ENCODE measurements at places on chromosomes 11 and 22.

DNA sequence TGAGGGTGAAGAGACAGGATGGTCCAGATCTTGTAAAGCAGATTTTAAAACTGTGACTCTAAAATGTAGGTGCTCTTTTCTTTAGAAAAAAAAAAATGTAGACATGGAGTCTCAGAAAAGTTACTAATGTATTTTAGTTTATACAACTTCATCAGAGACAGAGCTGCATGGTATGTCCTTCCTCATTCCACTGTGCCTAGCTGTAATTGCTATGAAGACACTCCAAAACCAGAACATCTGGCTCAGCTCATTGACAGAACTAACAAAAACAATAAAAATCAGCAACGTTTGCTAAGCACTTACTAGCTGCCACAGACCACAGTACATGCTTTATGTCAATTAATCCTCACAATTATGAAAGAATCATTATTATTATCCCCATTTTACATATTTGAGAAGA, 160.7 kb downstream of the BARX2 start:
- DNase-seq, result no peak

- peak; percentile 33 for DNase-seq
Observed at GRCh38 chr11:33005175-33005574, 10.5 kb upstream of the DEPDC7 start.

DNA sequence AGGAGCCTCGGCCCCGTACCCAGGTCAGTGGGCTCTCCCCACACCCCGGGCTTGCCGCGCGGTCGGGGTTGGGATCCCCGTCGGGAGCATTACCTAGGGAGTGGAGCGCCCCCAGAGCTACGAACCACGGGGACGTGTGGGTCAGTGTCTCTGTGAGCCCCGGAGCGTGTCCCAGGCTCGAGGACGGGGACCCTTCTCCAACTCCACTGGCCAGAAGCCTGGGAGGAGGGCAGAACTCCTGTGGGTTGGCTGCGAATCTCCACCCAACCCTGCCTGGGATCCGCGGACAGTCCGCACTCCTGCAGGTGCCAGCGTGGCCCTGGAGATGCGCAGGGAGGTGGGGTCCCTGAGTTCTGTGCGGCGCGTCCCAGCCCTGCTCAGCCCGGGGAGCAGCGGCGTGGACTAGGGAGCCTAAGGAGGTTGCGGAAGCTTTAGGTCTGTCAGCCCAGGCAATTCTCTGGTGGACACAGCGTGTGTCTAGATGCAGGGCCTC, 346 bp downstream of the PPFIBP2 start:
- no peak for DNase-seq

DNA sequence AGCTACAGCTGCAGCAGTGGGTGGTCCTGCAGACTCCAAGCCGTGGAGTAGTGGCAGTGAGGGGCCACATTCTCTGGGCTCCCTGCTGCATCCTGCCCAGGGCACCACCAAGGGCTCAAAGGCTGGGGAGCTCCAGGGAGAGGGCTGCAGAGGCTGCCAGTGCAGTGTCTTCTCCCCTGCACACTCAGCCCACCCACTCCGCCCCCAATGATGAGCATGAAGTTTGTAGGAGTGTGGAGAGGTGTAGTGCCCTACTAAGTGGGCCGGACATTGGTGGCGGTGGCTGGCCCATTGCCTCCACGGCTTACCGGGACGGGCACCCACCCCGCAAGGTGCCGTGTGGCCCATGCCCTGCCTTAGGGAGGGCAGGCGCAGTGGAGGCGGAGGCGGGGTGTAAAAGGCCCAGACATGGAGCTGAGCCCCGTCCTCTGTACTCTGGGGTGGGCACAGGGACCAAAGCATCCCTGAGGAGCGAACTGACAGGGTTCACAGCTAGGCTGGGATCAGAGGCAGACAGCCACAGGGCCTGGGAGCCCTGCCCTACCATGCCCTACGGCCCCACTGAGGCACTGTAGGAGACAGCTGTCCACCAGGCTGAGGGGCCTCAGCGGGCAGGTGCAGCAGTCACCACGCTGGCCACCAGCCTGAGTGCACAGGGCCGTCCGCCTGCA, 18.9 kb downstream of the ARVCF start:
- no peak for DNase-seq

DNA sequence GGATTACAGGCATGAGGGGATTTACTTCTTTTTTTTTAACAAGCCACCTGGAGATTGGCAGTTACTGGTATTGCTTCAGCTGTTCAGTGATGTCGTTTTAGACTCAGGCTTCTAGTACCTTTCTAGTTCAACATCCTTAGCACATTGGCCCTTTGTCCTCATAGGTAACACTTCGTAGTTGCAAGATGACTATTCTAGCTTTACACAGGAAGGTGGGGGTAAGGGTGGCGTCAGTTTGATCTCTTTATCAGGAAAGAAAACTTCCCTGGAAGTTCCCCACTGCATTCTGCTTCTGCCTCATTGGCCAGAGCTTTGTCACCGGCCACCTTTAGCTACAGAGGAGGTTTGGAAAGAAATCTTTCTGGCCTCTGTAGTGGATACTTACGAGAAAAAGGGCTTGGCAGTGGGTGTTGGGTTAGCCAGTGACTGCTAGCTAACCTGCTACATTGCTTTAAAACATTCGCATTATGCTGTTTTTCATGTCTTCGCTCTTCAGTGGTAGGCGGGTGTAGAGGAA, 40.7 kb downstream of the SFI1 start:
- peak; percentile 5 for DNase-seq

DNA sequence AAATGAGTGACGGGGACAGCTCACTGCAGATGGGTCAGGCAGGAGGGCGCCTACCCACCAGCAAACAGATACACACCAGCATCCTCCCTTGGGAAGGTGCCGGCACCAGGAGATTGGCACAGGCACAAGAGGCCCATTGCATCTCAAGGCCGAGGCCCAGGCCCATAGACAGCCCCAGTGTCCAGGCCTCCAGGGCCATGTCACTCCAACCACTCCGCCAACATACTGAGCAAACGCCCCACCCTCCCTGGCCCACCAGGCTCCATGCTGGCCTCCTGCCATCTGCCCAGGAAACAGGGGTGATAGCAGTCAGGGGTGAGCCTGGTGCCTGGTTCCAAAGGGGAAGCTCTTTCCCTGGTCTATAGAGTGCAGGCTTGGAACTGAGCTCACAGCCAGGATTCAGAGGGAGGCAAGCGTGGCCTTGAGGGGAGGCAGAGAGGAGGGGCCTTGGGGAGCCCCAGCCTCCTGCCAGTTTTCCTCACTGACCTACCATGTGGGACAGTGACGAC, 34.7 kb downstream of the PISD start:
- no peak for DNase-seq

DNA sequence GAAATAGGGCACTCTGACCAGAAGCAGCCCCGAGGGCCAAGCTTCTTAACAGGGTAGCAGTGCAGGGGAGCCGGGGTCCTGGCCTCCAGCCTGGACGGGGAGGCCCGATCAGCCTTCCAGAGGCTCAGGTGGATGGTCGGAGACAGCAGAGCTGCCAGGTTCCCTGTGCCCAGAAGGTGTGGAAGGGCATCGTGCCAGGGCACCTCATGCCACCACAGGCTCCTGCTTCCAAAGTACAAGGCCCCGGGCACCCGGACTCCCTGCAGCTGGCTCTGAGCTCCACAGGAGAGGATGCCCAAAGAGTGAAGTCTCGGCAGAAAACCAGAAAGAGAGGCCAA, 14.3 kb downstream of the EHD1 start:
- DNase-seq, result no peak

DNA sequence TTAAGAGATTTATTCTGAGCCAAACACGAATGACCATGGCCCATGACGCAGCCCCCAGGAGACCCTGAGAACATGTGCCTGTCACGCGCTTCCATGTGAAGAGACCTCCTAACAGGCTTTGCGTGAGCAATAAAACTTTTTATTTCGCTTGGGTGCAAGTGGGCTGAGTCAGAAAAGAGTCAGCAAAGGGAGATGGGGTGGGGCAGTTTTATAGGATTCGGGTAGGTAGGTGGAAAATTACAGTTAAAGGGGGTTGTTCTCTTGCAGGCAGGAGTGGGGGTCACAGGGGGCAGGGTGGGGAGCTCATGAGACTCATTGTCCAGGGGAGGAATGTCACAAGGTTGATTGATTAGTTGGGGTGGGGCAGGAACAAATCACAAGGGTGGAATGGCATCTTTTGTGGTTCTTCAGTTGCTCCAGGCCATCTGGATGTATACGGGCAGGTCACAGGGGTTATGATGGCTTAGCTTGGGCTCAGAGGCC, 77.2 kb upstream of the FTH1 start:
- DNase-seq, result no peak

GRCh38 chr11:17063171-17064002, 14.1 kb downstream of the RPS13 start:
- peak; percentile 32 for DNase-seq

DNA sequence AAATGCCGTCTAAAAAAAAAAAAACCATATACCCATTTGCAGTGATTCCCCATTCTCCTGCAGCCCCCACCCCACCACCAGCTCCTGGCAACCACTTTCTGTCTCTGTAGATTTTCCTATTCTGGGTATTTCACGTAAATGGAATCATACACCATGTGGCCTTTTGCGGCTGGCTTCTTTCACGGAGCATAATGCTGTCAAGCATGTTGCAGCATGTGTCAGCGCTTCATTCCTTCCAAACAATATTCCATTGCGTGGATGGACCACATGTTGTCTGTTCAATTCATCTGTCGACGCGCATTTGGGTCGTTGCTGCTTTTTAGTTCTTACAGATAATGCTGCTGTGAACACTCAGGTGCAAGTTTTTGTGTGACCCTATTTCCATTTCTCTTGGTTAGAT, 14.8 kb upstream of the EMID1 start:
- no peak for DNase-seq

DNA sequence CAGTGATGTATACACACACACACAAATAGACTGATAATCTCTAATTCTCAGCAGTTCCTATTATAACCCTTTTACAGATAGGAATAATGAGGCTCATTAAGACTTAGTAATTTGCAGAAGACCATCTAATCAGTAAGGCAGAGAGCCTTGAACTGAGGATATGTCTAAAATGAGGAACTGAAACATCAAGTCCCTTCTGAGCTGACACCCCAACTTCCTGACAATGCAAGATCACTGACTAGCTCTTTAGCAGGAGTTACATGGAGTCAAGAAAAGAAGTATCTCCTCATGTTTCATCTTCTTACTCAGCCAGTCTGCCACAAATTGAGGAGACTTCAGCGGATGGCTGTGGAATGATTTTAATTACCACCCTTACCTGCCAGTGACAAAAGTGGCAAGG, 193.0 kb downstream of the MSANTD4 start:
- DNase-seq, result no peak

DNA sequence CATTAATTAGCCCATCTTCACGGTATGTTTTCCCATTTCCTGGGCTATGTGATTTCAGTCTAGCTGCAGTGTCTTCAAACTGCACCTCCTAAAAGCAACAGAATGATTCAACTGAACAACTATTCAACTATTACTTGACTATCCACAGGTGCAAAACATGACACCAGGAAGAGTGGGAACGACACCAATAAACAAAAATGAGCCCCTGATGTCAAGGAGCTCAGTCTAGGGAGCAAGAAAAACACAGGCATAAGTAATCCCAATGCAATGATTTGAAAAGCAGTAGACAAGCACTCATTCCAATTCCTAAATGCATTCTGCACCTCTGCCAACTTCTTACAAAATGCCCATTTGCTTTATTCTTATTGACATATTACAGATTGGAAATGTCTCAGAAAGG, 285.6 kb downstream of the ETS1 start:
- DNase-seq, result no peak

DNA sequence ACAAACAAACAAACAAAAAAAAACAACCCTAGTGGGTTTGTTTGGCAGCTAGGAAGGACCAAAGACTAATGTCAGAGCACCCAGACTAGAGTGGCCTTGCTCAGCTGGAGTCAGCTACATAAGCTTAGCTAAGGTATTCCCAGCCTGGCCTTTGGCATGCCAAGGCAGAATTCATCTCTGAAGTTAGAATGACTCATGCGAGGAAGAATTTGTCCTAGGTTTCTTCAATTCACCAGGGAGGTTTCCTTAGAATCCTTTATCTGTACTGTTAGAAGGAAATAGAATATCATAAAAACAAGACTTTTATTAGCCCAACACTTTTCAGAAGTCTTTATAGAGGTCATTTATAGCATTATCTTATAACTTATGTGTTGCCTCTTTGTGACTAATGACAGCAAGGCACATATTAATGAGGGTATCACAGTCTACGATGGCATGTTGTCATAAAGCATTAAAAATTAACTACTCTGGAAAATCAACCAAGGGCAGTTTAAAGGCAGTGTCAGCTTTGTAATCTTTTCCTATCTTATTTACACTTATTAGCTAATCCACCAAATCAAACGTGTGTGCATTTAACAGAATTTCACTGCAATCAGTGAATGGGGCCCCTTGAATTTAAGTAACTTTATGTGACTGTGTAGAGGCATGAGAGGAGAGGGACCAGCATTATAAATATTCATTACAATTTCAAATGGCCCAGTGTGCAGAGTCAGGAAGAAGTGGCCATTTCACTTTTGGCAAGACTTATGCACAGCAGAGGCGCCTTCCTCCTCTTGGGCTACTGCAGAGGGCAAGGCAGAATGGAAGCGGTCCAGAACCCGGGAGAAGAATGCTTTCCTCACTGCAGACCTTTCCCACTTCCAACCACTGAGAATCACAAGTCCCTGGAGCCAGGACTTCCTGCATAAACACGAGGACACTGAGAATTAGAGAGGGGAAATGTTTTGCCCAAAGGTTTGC, 36.3 kb downstream of the SLC5A1 start:
- DNase-seq, result no peak

DNA sequence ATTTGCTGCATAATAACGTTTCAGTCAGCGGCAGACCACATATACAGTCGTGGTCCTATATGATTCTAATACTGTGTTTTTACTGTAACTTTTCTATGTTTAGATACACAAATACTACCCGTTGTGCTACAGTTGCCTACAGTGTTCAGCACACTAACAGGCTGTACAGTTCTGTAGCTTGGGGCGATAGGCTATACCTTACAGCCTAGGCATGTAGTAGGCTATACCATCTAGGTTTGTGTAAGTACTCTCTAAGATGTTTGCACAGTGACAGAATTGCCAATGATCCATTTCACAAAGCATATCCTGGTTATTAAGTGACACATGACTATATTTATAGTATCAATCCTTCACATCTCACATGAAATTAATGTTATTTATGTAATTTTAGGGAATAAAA, 78.2 kb downstream of the YAP1 start:
- DNase-seq, result no peak

- no peak for DNase-seq
Observed at GRCh38 chr11:1529286-1529685, 42.7 kb upstream of the MOB2 start.

GRCh38 chr11:79506734-79507344, 66.0 kb upstream of the TENM4 start:
- DNase-seq, result no peak

GRCh38 chr11:76095891-76096290, 110.4 kb downstream of the WNT11 start:
- no peak for DNase-seq

DNA sequence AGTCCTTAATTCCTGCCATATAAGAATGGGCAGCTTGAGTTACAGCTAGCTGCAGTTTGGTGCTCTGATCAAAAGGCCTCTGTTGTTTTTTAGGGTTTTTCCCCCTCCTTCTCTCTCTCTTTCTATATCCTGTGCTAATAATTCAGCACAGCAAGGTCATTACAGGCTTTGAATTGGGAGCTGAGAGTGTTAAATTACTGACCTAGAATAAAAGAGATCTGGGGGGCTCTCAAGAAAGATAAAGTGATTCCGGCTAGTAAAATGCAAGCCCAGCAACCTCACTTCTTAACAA, 84.9 kb downstream of the CSTPP1 start:
- DNase-seq, result no peak

- DNase-seq, result peak; percentile 73
Observed at GRCh38 chr22:45645526-45646414, 25.9 kb upstream of the ATXN10 start.

- DNase-seq, result no peak
Observed at GRCh38 chr22:31449506-31449905, 40.1 kb downstream of the EIF4ENIF1 start.

All from CD4-positive, alpha-beta T cell treated with Interleukin-2 at 100 ng/mL for 4 hours (primary cell).